ENCODE measurements at places on chromosomes 5 and 9.

DNA sequence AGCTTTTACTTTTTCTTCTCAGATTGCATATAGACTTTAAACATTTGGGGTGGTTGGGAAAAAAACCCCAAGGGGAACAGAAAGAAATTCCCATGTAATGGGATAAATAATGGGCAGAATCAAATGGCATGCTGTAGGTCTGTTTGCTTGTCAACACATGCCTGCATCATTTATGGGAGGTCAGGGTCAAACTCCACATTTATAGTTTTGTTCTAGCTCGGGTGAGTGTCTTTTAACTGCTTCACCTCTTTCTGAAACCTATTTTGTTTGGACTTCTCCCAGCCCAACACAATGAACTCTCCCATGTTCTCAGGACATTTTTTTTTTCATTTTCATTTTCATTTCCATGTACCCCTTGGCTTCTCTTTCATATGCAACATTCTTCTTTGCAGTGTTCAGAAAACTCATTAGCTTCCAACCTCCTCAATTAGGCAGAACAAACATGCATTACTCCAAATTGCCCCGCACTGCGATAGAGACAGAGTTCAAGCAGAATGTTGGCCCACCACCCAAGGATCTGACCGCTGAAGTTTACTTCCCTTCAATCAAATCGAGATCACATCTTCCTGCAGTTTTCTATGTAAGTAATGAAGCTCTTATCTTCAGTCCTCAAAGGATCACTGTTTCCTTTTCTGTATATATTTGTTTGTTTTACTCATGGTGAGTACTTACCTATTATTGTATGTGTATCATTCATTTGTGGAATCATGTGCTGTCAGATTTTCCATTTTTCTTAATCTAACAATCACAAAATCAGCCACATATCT lies 354.6 kb downstream of the ZSWIM6 start:
- no peak for DNase-seq

- no peak for DNase-seq
These were observed 13.4 kb upstream of the ZDHHC21 start for GRCh38 chr9:14706530-14707140.

GRCh38 chr9:86512929-86513328 lies 158.7 kb upstream of the TUT7 start:
- DNase-seq: no peak

DNA sequence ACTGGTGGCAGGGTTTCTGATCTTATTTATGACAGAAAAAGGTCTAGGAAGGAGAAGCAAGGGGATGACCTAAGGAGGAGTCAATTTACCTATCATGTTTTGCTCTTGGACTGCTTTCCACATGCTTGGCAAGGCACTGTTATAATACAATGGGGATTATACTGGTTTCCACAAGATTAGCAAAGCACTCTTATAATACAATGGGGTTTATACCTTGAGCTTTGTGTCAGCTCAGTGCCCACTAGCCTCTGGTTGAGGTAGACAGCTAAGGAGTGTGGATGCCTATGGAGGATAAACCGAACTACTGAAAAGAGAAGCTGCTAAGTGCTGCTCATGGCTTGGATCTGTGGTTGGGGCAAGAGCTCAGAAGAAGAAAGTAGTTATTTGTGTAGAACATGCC lies 68.7 kb downstream of the MRPS27 start:
- no peak for DNase-seq

DNA sequence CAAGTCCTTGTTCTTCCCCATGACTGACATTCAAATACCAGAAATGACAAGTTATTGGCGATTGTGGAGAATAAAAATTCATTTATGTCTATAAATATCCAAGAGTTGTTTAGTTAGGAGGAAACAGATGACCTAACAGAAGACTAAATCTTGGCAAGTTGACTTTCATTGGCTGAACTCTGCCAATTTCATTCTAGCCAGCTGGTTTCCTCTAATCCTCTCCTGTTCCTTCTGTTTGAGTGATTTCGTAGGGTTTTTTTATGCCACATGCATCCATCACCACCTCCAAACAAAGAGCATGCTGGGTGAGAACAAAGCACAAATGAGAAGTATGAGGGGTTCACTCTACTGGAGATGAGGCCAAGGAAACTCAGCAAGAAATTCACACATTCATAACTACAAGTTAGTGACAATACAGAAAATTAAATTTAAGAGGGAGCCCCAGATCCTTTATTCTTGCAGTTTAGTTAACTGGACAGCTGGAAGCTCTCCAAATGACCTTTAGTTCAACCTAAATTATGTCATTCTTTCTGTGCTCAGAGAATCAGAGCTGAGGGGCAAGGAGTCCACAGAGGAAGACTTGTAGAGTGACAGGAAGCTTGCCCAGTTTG lies 932.0 kb downstream of the TLE4 start:
- DNase-seq: no peak

GRCh38 chr9:126384926-126385325 lies 58.3 kb downstream of the MVB12B start:
- no peak for DNase-seq

DNA sequence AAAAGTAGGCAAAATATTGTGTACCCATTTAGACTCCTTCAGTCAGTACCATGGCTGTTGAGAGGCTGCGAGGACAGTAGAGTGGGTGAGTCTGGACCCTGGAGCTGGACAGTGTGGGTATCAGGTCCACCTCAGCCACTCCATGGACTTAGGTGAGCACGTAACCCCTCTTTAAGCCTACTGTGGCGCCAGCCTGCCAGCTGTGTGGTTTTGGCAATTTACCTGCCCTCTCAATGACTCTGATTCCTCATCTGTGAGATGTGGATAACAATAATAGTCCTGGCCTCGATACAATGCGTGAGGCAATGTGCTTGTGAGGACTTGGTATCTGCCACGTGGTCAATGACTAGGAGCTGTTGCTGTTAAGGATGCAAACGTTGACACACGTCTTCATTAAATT lies 17.9 kb downstream of the SLC1A3 start:
- DNase-seq: no peak

GRCh38 chr5:169325273-169325672 lies 24.3 kb upstream of the SLIT3 start:
- no peak for DNase-seq

DNA sequence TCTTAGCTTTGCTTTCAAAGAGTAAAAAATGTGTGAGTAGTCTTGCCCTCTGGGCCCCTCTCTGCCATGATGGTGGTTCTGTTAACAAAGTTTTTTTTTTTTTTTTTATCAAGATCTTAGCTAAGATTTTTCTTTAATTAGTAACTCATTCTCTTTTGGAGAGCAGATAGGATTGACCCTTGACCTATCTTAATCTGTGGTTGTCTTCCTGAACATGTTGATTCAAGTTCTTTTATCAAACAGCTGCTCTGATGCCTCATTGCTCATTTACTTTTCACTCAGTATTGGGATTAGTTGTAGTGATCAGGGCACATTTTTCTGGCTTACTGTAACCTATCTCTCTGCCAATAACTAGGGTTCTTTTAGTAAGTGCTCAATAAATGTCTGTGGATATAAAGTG lies 106.3 kb downstream of the PCSK5 start:
- DNase-seq: no peak

DNA sequence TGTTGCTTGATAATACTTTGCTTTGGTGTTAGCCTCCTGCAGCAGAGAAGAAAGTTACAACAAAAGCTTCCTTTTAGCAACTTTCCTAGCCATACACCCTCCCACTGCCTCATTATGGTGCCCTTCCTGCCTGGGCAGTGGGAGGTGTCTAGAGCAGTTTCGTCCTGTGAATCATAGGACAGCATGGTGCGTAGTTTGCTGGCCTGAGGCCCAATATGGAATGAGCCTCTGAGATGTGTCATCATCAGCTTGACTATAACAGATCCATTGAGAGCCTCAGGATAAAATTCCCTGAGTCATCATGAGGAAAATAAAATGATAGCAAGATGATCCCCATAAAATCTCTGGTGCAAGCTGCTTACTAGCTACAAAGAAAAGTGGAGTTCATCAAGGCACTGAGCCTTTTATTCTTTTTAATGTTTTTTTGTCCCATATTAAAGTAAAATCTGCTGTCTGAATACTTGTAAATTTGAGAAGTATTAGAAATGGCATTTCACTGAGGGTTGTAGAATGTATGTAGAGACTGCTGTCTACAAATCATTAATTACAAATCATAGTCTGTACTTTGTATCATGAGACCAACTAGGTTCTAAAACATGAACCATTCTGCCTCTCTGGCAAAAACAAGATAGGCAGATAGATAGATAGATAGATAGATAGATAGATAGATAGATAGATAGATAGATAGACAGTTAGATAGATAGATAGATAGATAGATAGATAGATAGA lies 303.0 kb upstream of the PDE4D start:
- DNase-seq: no peak

DNA sequence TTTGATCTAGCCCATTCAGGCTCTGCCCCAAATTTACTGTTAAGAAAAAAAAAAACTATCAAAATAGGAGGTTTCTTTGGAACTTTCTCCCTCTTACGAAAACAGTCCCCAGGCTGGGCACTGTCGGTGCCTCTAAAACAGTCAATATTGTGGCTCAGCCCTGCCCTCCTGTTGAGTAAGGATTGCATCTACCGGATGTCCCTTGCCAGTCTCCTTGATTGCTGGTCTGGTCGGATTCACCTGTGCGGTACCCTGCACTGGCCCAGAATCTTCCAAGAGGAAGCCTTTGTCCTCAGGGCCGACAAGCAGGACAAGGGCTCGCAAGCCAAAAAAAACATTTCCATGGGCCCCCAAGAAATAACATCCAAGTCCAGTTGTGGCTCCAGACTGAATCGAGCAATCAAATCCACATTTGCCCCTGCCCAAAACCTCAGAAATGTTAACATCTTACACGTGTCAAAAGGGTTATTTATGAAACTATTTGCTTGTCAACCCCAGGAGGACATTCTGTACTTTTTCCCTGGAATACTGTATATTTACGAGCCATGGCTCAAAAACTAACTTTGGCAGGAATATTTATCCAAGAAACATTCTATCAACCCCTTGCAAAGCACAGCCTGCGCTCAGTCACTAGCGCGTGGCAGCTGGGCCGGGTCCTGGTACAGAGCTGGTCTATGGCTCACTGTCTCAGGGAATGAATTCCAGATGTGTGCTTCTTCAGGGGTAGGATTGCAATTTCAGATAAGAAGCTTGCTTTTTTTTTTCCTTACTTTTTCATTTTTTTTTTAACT lies 129.2 kb upstream of the ADRA1B start:
- DNase-seq: no peak

- DNase-seq: no peak
These were observed 153.5 kb downstream of the CDH6 start for GRCh38 chr5:31346896-31347551.

DNA sequence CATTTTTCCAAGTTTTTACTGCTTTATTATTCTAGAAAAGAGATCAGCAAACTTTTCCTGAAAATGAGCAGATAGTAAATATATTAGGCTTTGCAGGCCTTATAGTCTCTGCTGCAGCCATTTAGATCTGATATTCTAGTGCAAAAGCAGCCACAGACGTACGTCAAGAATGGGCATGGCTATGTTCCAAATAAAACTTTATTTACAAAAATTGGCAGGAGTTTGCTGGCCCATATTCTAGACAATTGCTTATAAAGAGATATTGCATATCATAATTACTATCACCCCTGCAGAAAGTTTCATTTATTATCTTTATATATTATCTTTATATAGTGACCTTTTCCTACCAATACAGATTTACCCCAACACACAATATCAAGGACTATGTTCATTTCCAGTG lies 161.9 kb upstream of the ACOT12 start:
- DNase-seq: no peak

DNA sequence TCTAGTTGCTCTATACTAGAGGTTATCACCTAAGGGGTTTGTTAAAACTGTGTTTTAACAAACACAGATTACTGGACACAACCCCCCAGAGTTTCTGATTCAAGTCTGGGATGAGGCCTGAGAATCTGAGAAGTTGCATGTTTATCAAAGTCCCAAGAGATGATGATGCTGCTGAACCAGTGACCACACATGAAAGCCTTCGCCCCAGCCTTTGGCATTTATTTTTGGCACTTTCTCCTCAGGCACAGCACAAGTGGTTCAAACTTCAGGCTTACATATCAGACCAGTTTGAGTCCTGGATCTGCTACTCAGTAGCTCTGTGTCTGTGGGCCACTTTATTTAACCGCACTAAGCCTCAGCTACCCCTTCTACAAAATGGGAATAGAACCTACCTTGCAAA lies 407.2 kb upstream of the PIK3R1 start:
- DNase-seq: no peak

DNA sequence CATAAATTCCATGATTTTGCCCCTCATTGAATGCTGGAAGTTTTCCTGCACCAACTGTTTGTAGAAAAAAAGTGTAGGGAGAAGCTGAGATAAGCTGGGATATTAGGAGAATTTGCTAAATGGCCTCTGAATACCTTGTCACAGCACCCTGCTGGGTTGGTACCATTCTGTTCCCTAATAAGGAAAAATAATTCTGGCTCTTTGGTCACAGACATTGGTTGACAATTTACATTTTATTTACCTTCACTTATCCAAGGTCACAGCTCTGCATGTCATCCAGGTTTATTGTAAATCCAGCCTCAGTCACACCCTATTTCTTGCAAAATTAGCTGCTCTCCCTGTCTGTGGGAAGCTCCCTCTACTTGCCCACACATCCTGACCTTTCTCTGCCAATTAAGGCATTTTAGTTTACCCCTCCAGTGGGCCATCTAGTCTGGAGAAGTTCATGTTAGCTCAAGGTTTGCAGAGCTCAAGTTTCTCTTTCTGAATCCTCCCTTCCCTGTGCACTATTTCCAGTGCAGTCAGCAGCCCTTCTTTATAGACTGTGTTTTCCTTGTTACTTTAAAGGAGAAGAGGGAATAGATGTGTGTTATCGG lies 115.4 kb upstream of the NTRK2 start:
- DNase-seq: no peak

DNA sequence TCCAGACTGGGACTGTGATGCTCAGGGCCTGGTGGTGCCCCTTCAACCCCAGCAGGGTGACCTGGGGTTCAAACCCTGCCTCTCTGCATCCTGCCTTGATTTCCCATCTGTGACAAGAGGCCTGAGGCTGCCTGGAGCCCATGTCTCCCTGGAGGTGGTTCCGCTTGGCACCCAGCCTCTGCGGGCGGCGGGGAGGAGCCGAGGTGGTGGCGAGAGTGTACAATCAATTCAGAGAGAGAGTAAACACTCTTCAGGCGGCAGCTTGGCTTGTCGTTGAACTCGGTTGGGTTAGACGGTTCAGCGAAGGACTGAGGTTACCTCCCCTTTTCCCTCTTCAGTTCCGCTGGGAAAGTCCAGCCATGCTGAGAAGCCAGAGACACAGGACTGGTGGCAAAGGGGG lies 39.3 kb downstream of the NTNG2 start:
- no peak for DNase-seq

GRCh38 chr5:53913941-53914340 lies 353.5 kb downstream of the NDUFS4 start:
- DNase-seq: no peak

GRCh38 chr5:178777520-178777919 lies 47.1 kb upstream of the ZNF354A start:
- no peak for DNase-seq
